ENCODE measurements at places on chromosomes 4 and X.

GRCh38 chrX:72243472-72243871, 4.6 kb upstream of the ERCC6L start:
- no peak for DNase-seq

DNA sequence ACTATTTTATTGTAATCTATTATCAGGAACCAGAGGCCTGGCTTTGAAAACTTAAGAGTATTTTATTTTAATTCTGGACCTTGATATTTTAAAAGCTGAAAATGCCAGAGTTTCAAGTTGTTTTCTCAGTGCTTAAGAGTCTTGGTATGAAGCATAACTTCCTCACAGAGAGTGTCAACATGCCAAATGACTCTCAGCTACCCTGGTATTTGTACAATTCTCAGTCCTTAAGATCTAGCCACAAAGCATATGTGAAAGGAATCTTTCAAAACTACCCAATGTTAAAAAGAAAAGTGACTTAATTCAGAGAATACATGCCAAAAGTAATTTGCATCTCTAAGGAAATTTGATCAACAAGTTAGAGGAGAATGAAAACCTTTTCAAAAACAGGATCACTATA, 171.9 kb downstream of the DKK2 start:
- DNase-seq = no peak

GRCh38 chrX:119981286-119982070, 37.9 kb upstream of the NKAP start:
- peak; percentile 12 for DNase-seq

DNA sequence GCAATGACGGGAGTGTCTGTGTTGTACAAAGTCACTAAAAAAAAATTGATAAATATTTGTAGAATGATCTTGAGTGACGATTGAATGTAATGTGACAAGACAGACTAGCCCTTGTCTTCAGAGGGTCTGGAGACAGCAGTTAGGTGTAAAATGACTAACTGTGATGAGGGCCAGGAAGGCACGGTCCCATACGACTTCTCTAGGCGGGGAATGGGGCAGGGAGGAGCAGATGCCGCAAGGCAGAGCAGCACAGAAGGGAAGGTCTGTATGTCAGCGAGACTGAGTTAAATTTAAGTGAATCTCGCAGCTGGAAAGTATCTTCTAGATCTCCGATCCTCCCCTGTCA, 405 bp downstream of the CENPE start:
- DNase-seq = no peak

GRCh38 chr4:83232082-83232481, 52.5 kb downstream of the COQ2 start:
- DNase-seq = no peak

DNA sequence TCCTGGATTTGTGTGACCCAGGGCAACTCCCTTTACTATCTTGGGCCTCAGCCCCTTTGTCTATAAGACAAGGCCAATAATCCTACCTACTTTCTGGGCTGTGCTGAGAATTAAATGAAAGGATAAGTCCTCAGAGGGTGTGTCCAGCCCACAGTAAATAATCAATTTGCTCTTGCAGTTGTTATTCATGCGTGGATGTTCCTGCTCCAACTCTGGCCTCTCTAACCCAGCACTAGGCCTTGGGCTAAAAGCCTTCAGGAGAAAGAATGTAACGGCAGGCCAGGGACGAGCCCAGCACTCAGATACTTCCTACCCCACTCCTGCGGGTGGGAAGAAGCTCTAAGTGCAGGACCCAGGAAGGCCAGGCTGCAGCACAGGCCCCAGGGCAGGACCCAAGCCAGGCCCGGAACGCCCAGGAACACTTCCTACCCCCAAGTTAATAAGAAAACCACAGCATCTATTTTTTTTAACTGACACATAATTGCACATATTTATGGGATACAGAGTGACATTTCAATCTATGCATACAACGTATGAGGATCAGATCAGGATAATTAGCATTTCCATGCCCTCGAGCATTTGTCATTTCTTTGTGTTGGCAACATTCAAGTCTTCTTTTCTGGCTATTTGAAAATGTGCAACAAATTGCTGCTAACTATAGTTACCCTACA, 179.6 kb upstream of the RBPJ start:
- no peak for DNase-seq

GRCh38 chr4:42750091-42750490, 93.2 kb upstream of the ATP8A1 start:
- DNase-seq = no peak

DNA sequence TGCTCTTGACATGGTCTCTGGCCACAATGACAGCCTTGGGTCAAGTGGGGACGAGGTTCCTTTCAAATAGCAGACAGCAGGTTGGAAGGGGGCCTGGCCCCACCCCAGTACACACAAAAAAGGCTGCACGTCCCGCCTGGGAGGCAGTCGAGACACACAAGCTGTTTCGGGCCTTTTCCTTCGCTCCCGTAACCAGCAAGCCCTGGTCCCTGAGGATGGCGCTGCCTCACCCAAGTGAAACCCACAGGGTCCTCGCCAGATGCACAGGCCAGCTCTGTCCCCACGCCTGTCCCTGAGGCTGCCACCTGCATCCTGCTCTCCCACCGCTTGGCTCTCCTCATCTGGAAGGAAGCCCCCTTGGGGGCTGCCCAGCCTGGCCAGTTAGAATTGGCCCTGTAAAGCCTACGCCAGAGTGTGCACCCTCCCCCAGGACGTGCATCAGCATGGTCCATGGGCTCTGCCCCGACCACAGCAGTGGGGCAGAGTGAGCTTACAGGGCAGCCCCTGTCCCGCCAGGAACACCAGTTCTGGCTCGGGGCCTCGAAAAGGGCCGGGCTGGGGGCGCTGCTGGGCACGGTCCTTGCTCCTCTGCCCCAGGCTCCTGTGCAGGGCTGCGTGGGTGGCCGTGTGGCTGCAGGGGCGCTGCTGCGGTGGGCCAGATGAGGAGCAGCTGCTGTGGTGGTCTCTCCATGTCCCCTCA, 2.0 kb downstream of the CPLX1 start:
- DNase-seq = no peak

DNA sequence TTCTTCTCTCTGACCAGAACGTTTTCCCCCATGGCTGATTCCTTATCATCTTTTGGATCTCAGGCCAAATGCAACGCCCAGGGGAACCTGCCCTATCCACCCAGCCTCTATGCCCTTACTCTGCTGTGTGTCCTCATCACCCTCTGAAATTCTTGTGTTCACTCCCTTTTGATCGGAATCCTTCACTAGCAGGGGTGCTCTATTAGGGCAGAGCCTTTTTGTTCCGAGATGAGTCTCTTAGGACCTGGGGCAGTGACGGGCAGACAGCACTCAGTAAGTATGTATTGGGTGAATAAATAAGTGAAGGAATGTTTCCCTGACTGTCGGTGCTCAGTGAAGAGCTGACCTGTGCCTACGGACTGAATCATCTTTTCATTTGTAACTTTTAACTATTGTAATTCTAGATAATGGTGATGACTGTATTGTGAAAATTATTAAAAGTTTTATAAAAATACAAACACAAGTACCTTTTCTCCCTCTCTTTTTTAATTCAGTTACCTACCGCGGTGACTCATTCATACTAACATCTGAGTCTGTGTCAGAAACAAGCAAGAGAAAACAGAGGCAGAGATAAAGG, 4.8 kb upstream of the TENM3 start:
- DNase-seq = no peak

GRCh38 chr4:124807421-124807820, 94.9 kb upstream of the ANKRD50 start:
- no peak for DNase-seq

Data from NCI-H510A treated with DMSO at 0.1 percent for 48 hours (cell line).